ENCODE measurements at places on chromosomes 2 and 18.

GRCh38 chr2:232687382-232688160, 9.6 kb upstream of the GIGYF2 start:
- no peak for DNase-seq

GRCh38 chr2:60560734-60561644, 7.5 kb upstream of the BCL11A start:
- no peak for DNase-seq

DNA sequence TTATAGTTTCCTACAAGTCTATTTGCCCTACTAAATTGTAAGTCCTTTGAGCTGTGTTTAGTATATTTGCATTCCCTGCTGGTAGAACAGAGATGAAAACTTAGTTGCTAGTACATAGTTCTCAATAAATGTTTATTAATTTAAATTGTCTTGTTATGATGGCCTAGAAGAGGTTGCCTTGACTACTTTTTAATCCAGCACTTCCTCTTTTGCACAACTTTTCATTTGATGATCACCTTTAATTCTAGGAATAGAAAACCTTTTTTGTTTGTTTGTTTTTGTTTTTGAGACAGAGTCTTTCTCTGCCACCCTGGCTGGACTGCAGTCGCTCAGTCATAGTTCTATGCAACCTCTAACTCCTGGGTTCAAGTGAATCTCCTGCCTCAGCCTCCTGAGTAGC, 6.7 kb downstream of the CFAP36 start:
- DNase-seq, result no peak

GRCh38 chr2:183232161-183232865, 108.1 kb downstream of the NUP35 start:
- DNase-seq, result no peak

- DNase-seq, result no peak
These were observed 75.6 kb downstream of the TPO start for GRCh38 chr2:1488851-1489250.

DNA sequence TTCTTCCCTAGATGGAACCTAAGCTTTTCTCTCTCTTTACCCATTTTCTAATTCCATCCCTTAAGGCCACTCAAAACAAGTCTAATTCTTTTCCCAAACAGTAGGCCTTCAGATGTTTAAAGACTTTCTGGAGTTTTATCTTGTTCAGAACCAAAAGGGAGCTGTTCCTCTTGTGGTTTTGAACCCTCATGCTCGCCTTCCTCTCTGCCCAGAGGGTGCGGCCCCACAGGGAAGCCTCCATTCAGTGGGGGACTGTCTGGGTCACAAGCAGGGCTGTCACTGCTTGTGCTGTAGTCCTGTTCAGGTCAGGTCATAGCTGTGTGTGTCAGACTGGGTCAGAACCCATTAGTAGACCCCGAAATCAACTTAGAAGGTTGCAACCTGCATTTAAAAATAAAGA, 56.5 kb downstream of the TET3 start:
- no peak for DNase-seq

DNA sequence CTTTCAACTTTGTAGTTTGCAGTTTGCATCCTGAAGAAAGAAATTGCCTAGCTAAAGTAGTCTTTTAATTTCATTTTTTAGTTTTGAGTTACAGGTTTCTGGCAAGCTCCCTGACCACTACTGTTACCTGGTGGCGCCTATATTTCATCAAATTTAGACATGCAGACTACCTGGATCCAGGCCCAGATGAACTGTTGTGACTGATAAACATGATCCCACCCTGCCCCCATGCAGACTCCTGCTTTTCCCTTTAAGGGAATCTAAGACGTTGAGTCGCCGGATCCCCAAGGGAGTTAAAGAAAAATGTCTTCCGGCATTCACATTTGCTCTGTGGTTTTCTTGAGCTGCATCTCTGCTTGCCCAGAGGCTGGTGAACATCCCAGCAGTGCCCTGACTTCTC, 22.2 kb downstream of the METAP1D start:
- no peak for DNase-seq

GRCh38 chr2:113282747-113283533, 4.2 kb upstream of the PAX8 start:
- DNase-seq, result no peak

- DNase-seq, result no peak
These were observed 138.9 kb upstream of the ASB18 start for GRCh38 chr2:236403125-236403524.

DNA sequence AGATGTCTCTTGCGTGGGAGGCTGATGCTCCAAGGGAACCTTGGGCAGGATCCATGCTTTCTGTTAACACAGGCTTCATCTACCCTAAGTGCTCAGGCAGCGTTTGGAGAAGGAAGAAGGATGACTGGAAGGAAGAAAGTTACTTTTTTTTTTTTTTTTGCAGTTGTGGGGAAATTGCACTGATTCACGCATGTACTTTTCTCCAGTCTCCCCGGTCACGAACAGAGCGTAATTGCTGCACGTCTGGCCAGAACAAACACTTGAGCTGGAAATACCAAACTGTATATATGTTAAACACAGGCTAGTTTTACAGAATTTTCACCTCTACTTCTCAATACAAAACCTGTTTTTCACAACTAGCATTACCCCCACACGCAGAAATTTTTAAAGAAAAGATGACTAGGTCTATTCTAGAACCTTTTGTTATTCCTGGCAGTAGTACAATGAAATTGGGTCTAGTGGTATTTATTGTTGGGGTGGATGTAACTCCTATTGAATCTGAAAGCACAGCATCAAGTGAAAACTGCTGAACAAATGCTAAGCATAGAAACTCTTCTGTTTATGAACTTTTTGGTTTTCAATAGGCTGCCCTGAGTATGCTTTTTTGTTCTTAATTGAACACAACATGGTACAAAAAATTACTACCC, 9.3 kb upstream of the SCYGR5 start:
- DNase-seq, result no peak

DNA sequence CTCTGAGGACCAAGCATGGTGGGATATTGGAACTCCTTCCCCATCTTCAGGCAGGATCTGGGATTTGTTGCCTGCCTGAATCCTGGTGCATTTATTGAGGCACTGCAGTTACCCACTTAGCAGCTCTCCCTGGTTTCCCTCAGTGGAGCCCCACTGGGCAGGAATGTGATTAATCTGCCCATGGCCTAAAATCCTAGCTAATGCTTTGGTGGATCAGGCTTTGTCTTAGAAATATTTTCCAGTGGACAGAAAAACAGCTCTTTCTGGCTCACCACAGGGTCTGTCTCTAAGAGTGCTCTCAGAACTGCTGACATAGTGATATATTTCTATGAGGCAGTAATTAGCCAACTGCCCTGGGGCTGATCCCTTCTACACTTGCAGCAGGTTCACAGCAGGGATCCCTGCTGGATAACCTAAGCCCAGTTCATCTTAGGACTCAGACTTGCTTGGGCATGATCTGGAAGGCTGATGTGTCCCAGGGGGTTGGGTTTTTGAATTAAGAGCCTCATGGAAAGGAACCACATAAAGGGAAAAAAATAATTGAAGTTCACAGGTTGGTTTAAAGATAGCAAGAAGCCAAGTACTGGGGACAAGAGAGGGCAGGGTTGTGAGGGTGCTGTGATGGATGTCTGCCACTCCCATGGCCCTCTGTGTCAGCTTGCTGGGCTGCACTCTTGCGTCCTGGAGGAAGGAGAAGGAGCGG, 44.3 kb upstream of the ZDBF2 start:
- DNase-seq, result no peak

DNA sequence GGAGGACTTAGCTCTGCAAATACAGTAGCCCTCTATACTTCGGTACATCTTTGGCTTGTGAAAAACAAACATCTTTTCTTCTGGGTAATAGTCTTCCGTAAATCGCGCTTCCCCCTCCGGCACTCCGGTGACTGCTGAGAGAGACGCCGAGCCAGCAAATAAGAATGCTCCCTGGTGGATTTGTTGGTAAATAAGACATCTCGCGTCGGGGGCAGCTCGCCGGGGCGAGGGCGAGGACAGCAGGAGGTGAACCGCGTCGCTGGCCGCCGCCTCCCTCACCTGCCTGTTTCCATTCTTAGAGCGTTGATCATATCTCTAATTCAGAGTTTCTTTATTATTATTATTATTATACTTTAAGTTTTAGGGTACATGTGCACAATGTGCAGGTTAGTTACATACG, 117.6 kb downstream of the PMAIP1 start:
- DNase-seq, result no peak

DNA sequence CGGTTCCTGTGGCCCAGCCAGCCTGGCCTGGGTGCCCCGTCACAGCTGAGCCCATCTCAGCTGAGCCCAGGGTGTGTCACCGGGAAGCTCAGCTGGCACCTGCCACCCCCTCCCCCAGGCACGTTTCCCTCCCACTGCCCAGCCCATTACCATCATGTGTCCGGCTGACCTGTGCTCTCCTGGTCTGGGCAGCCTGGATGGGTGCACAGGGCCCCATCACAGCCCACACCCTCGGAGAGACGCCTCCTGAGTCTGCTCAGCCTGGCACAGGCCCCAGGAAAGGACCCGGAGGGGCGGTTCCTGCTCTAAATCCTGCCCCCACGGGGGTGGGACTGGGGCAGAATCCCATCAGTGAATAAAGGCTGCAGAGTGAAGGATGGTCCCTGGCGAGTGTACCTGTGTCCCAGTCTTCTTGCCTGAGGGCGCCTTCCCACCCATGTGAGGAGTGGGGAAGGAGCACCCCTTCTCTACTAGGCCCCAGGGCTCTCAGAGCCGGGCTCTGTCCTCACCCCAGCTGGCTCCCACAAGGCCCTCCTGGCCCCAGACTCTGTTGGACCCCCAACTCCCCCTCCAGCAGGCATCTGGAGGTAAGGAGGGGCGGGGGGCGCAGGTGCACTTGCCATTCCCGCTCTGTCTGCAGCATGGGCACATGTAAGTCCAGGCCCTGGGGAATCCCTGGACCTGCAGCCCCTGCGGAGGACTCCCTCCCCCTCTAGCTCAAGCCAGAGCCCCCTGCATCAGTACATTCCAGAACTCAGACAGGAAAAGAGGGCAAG, 21.2 kb downstream of the GPC1 start:
- no peak for DNase-seq

- no peak for DNase-seq
These were observed 180.9 kb upstream of the GALNT5 start for GRCh38 chr2:157076526-157077161.

- no peak for DNase-seq
These were observed 419.4 kb downstream of the DCDC2C start for GRCh38 chr2:4122726-4123125.

Data from esophagus squamous epithelium (tissue), 5 donors.